CD4-positive, alpha-beta T cell treated with Interleukin-6 for 4 hours (primary cell): ENCODE measurements at places on chromosomes 5 and 9.

DNA sequence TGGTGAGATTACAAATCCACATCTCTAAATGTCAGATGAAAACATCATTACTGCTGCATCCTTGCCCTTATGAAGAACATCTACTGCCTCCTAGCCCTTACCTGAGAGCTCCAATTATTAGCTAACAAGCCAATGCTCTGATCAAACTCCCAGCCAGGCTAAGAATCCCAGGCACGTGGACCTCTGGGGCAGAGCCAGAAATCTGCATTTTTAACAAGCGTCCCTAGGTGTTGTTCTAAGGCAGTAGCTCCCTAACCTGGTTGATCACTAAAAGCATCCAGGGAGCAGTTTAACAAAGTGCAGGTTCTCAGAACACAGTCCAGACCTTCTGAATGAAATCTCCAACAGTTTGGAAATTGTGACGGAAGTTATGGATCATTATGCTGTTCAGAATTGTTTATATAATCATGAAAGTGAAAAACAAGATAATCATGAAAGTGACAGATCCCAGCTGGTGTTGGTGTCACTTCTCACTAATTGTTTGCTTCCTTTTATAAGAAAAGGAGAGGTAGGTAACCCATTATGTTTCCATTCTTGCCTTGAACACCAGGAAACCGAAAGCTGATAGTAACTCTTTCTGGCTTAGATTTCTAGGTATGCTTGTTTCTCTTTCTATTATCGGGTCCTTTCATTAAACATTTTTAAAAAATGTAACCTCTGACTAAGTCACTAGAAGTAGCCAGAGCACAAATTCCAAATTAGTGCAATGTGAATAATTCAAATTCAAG lies 216.5 kb upstream of the NR4A3 start:
- DNase-seq = no peak

GRCh38 chr5:106174903-106175302 lies 1495.8 kb downstream of the EFNA5 start:
- no peak for DNase-seq

DNA sequence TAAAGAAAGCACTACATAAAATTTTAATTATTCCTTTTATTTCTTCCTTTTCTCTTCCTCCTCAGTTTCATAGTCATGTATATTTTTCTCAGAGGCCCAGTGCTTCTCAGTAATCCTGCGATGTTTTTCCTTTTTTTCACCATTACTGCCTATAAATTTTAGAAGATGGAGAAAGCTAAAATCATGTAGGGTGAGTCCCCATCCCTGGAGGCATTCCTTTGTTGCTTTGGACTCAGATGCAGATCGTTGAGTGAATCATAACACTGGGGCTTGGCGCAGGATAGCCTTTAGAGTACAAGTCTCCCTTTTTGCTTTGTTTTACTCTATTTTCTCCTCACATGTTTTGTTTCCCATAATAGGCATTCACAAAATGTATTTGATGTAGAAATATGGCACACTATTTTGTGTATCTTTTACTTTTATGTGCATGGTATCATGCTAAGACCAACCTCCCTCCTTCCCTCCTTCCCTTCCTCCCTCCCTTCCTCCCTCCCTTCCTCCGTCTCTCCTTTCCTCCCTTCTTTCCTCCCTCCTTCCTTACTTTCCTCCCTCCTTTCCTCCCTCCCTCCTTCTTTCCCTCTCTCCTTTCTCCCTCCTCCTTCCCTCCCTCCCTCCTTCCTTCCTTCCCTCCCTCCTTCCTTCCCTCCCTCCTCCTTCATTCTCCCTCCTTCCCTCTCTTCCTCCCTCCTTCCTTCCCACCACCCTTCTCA lies 72.4 kb downstream of the NUDT12 start:
- DNase-seq = no peak

DNA sequence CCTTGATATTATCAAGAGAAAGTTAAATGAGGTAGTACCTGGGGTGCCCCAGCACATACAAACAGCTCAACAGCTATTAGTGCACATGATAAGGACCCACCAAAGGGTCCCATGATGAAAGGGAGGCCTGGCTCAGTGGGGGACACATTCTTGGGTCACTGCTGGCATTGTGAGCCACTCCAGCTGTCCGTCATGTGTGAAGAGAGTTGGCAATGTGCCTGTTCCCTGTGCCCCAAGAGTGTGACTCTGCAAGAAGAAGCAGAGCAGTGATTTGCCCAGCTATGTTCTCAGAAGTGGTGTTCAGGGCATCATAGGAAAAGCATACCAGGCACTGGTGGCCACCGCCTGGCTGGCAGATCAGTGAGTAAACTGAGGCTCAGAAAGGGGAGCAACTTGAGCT lies 37.1 kb upstream of the TDRD7 start:
- no peak for DNase-seq

DNA sequence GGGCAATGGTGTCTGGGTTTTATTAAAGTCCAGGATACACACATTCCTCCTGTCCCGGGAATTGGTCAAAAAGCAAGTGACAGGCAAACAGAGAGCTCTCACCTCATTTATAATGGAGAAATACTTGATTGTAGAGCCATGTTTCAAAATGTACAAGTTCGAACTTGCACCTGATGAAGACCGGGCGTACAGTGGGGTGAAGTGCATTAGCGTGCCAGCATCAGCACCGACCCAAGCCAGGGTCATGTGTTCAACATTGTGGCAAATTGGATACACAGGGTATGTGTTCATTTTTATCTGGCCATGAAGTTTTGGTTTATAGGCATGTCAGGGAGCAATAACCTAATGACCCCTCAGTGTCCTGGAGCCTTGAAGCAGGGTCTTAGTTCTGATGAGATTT lies 472.5 kb downstream of the IRX1 start:
- no peak for DNase-seq

- peak; percentile 63 for DNase-seq
Observed at GRCh38 chr9:36486933-36487481, 85.7 kb upstream of the MELK start.

GRCh38 chr9:90943341-90943740 lies 141.7 kb downstream of the SYK start:
- no peak for DNase-seq

DNA sequence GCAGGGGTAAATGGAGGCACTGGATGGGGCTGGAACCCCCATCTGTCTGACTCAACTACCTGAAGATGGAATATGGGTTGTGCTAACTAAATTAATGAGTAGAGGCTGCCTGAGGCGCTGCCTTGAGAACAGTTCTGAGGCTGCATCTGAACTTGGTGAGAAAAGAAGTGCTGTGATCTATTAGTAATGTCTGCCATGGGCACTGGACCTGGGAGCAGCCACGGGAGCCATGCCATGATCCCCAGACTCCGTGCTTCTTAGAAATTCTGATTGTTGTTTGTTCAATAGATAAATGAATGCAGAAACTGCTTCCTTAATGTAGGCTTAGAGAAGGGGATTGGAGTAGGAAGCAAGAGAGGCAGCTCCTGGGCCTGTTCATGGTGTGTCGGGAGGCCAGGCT lies 80.2 kb downstream of the KCNIP1 start:
- no peak for DNase-seq

GRCh38 chr5:54390015-54390414 lies 65.5 kb upstream of the HSPB3 start:
- DNase-seq = no peak

- DNase-seq = no peak
Observed at GRCh38 chr9:29332789-29333188, 1759.5 kb upstream of the C9orf72 start.

GRCh38 chr5:173310861-173311785 lies 17.1 kb downstream of the STC2 start:
- no peak for DNase-seq

DNA sequence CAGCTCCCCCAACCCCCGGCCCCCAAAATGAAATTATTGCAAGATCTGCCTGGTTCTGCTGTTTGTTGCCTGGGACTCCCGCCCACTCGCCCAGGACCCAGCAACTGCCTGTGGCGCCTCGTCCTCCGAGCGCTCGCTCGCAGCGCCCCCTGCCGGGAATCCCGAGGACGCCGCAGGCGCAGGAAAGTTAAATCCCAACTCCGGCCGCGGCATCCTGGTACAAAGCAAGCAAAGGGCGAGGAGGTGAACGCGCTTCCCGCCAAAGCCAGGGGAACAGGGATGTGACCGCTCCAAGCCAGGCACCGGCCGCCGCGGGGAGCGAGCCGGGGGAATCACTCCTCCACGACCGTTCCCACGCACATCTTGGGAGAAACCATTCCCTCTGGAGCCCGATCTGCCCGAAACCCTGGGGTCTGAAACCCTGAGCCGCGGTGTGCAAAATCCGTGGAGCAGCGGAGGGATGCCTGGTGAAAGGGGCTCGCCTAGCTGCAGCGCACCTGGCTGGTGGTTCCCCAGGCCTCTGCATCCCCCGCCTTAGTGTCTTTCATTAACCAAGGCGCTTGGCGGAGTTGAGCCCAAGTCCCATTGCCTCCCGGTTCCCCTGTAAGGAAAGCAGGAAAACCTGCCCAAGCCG lies 1.3 kb downstream of the SEMA5A start:
- peak; percentile 49 for DNase-seq

DNA sequence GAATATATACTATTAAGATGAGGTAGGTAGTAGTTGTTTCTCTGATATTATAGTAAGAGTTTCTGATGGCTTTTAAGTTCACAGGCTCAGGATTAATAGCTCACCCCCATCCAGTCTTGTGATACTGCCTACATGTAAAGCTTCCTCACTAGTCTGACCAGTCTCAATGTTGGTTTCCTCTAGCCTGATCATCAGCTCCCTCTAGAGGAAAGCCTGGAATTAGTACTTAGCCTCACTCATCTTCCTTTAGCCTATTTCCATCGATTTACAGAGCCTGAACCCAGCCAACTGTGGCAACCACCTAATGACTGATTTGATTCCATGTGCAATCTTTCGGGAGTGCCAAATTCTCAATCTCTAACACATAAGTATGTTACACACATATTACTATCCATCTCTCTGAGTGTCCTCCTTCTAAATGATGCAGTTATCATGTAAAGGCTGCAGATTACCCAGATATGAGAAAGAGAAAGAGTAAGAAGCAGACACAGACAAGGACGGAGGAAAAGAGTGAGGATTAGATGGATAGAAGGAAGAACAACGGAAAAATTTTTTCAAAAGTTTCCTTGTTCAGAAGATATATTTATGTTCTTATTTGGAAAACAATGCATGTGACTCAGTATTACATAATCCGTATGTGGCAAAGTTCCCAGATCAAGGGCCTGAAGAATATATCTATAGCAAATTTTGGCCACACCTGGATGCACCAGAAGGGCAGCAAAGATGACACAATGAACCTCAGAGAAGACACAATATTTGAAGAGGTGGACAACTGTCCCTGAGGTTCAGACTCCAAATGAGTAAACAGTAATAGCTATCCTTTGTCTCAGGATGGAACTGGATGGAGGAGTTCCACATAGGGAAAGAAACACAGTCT lies 333.7 kb downstream of the ELAVL2 start:
- no peak for DNase-seq

GRCh38 chr9:89808076-89808755 lies 203.4 kb downstream of the GADD45G start:
- no peak for DNase-seq

- no peak for DNase-seq
Observed at GRCh38 chr9:124137009-124137943, 120.5 kb upstream of the NEK6 start.

- no peak for DNase-seq
Observed at GRCh38 chr5:179599973-179600372, 23.5 kb downstream of the HNRNPH1 start.

GRCh38 chr5:165126598-165126997 lies 1621.2 kb downstream of the MAT2B start:
- DNase-seq = no peak

- no peak for DNase-seq
Observed at GRCh38 chr5:178398901-178399700, 166.5 kb upstream of the PHYKPL start.

DNA sequence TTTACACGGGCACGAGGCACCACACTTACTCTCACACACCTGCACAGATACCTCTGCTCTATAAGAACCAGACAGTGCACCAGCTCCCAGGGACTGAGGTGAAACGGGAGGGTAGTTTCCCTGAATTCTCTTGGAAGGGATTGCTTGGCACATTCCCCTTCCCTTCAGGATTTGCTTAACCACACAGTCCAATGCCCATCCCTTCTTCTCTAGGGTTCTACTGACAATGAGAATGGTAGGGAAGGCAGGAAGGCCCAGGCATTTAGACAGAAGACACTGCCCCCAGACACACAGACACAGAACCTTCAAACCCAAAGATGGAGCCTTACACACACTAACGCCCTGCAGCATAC lies 704 bp upstream of the LHX6 start:
- DNase-seq = no peak

DNA sequence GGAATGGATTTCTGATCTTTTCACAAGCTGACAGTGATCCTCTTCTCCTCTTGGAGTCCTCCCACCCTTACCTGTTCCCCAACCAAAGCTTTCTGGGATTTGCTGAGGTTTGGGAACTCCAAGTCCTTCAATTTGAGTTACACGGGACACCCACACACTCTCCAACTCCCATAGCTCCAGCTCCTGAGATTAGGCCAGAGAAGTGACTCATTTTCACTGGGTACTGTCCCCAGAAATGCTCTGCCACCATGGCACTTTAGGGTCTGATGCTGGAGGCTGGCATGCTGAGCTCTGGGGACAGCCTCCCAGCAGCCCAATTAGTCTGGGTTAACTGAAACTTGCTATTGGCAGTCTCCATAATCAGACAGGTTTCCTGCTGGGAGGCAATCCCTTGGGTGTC lies 14.0 kb upstream of the HRCT1 start:
- no peak for DNase-seq

DNA sequence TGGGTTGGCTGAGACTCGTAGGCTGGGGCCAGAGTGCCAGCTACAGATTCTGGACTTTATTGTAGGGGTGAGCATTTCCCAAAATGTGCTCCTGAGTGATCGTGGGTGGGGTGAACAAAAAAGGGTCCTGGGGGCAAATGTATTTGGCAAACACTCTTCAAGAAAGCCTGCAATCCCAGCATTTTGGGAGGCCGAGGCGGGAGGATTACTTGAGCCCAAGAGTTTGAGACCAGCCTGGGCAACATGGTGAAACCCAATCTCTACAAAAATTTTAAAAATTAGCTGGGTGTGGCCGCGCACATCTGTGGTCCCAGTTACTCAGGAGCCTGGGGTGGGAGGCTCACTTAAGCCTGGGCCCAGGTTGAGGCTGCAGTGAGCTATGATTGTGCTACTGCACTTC lies 55.5 kb upstream of the CDKN2AIPNL start:
- no peak for DNase-seq
